ENCODE measurements at places on chromosomes 5 and 9.

- no peak for DNase-seq
Measured at GRCh38 chr9:4559261-4560182, 69.3 kb downstream of the SLC1A1 start.

GRCh38 chr5:84549054-84549453, 164.4 kb upstream of the EDIL3 start:
- DNase-seq, result no peak

- DNase-seq, result no peak
Measured at GRCh38 chr5:1765141-1765879, 34.3 kb downstream of the MRPL36 start.

GRCh38 chr9:135085830-135086546, 1.5 kb upstream of the OLFM1 start:
- no peak for DNase-seq

GRCh38 chr9:120876842-120877240, at the start of gene PHF19:
Gene PHF19, minus strand, starts transcription at chr9:120877188. Its CDS starts 2,447 bp downstream, at chr9:120874741.
- DNase-seq, result no peak

GRCh38 chr5:74543162-74543995, 97.1 kb downstream of the ENC1 start:
- no peak for DNase-seq

DNA sequence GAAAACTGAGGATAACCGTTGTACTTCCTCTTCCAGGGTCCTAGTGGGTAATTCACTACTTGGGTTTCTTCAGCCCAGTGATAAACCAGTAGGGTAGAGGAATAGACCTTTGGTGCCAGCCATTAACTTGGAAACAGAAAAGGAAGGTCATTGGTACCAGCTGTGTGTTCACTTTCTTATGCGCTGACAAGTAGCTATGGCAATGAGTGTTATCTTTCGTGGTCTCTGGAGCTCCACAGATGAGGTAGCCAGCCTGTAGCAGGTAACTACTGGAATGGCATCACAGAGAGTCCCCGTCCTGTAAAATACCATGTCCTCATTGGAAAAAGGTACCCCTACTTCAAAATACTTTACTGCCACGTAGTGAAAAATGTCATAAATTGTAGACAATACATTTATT, 2.3 kb downstream of the UHRF2 start:
- no peak for DNase-seq
